ENCODE measurements at places on chromosomes 1 and 21. TPM values are rescaled to one million over a fixed set of nuclear protein-coding genes. Genes with fewer than 3 reads are reported as not detected.

- DNase-seq = no peak
These were observed 70.0 kb downstream of the BCAR3 start for GRCh38 chr1:93611668-93612067.

GRCh38 chr1:235558621-235559169, 54.4 kb upstream of the B3GALNT2 start:
- DNase-seq = no peak

DNA sequence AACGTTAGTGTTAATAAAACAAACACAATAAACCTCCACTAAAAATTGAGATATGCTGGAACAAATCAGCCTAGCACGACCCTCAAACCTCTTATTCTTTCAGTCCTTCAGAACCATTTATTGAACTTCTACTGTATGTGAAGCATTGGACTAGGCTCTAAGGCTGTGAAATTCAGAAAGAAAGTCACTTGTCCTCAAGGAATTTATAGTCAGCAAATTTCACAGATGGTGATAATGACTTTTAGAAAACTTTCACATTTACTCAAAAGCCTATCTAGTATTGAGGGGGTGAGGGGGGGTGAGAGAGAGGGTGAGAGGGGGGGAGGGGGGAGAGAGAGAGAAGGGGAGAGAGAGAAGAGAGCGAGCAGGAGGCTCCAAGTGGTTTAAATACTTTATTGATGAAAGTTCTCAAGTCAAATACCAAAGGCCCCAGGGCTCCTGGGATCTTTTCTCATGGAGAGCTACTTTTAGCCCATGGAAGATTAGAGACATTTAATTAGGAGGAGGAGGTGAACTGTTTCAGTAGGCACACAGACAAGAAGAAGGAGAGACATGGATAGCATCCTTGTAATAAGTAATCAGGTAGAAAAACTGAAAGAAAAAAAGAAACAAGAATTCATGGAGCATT, 66.3 kb upstream of the SSX2IP start:
- no peak for DNase-seq

DNA sequence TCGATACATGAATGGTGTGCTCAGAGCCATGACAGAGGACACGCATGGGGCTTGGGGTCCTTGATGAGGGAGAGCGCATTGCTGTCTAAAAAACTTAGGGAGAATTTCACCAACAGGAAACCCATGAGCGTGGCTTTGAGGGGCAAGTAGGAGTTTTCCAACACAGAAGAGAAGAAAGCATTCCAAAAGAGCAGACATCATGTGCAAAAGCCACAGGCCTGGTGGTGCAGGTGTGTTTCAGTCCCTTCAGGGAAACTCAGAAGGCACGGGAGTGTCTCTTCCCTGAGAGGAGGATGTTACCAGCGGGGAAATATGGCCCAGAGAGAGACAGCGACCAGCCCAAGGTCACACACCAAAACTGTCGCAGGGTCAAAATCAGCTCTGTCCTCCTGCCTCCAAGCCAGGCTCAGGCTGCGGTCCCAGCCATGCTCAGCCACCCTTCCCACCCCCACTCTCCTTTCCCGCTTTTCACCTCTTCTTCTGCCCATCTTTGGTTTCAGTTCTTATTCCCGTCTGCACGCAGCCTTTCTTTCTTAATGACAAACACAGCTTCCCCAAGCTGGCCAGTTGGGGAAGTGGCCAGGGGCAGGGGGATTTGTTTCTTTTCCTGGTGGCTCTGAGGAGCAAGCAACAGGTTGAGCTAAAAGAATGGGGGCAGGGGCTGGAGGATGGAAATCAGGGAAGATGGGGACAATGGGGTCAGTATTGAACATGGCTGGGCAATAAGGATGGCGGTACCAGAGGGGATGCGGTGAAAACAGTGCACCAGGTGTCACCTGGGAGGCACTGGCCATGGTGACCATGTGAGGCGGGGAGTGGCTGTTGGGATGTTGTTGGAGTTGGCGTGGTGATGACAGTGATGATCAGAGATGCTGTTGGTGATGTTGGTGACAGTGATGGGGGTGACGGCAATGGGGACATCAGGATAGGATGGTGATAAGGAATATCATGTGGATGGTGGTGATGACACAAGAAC, 10.3 kb downstream of the LAPTM5 start:
- DNase-seq = no peak

DNA sequence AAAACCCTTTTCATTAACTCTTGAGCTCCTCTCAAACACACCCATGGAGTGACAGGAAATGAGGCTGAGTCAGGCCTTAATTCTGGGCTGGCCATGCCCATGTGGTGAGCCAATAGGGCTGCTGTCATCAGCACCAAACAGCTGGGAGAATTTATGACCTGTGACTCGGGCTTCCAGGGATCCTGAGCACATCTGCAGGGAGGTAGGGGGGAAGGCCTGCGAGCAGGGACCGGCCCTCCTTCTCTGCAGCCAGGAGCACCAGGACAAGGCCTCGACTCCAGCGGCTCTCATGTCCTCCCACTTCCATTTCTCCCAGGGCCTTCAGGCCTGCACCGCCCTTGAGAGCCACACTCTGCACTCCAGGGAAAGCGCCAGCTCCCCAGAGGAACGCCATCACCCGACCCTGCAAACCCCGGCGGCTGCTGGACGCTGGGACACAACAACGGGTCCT, 14.6 kb downstream of the RIPK4 start:
- DNase-seq = no peak

Gene DMRTA2
- not detected for polyA plus RNA-seq

Gene LHX4
- 4.5 TPM for polyA plus RNA-seq

Gene THEM5
- 0.92 TPM for polyA plus RNA-seq

Gene AMY1C
- not detected for polyA plus RNA-seq
